ENCODE measurements at places on chromosomes 4 and X.

- DNase-seq: no peak
Measured at GRCh38 chrX:56029691-56030090, 202.5 kb upstream of the KLF8 start.

GRCh38 chr4:4575284-4576211 lies 33.7 kb upstream of the STX18 start:
- peak; percentile 73 for DNase-seq

DNA sequence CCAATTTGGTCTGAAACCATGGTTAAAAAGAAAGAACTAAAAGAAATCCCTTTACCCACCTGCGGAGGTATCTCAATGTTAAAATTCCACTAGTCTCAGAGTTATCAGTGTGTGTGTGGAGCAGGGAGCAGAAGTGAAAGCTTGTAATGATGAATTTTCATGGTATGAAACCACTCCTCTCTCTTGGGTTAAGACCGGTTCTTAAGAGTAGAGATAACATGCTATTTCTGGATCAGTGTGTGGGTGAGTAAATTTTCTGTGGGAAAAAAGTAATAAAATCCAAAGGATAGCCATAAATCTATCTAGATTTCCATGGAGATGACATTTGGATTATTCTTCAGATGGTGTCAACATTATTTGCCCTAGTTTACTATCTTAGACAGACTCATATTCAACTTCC lies 3.2 kb downstream of the FGF13 start:
- no peak for DNase-seq

GRCh38 chr4:148116264-148116663 lies 325.9 kb downstream of the NR3C2 start:
- no peak for DNase-seq

- DNase-seq: no peak
Measured at GRCh38 chrX:10474913-10475568, 145.3 kb downstream of the MID1 start.

GRCh38 chrX:68396953-68397352 lies 36.3 kb downstream of the OPHN1 start:
- DNase-seq: no peak

DNA sequence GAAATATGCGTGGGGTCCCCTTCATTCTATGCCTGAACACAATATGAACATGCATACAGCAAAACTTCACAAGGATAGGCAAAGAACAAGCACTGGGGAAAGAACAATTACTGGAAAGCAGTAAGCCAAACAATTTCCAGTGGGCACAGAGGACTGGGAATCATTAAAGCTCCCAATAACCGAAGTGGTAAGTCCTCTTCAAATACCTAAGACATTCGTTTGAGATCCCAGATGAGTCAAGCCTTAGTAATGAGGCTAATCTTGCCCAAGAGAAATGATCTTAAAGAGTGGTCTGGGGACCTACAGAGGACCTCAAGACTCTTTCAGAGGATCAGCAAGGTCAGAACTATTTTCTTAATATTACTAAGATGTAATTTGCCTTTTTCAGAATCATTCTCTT lies 28.6 kb downstream of the ANAPC10 start:
- DNase-seq: no peak

DNA sequence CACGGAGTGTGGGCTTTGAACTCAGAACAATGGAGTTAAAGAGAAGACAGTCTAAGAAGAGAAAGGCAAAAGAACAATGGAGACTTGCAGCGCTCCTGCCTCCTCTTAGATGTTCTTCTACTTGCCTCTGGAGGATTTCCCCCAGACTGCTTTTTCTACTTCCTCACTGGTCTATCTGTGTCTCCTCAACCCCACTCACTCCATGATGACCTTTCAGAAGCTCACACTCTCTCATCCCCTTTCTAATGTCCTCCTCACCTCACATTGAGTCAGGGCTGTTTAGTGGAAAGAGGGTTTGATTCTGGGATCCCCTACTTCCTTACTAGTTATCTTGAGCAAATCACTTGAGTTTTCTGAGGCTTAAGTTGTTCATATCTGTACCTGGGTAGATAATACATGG lies 12.2 kb upstream of the HERC6 start:
- DNase-seq: no peak

GRCh38 chr4:61556277-61556676 lies 356.2 kb downstream of the ADGRL3 start:
- DNase-seq: no peak

DNA sequence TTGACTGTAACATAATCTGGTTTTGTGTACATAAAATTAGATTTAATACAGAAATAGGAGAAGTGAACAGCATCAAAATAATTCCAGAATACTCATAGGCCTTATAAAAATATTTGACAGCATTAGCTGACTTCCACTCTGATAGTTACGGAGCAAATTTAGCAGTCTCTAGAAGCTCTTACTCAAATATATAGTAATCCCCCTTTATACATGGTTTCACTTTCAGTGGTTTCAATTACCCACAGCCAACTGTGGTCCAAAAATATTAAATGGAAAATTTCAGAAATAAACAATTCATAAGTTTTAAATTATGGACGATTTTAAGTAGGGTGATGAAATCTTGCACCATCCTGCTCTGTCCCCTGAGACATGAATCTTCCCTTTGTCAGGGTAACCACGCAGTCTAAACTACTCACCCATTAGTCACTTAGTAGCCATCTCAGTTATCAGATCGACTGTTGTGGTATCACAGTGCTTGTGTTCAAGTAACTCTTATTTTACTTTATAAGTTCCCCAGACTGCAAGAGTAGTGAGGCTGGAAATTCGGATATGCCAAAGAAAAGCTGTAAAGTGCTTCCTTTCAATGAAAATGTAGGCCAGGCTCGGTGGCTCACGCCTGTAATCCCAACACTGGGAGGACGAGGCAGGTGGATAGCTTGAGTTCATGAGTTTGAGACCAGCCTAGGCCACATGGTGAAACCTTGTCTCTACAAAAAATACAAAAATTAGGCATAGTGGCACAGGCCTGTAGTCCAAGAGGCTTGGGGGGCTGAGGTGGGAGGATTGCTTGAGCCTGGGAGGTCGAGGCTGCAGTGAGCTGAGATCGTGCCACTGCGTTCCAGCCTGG lies 17.2 kb upstream of the RTL9 start:
- peak; percentile 50 for DNase-seq

DNA sequence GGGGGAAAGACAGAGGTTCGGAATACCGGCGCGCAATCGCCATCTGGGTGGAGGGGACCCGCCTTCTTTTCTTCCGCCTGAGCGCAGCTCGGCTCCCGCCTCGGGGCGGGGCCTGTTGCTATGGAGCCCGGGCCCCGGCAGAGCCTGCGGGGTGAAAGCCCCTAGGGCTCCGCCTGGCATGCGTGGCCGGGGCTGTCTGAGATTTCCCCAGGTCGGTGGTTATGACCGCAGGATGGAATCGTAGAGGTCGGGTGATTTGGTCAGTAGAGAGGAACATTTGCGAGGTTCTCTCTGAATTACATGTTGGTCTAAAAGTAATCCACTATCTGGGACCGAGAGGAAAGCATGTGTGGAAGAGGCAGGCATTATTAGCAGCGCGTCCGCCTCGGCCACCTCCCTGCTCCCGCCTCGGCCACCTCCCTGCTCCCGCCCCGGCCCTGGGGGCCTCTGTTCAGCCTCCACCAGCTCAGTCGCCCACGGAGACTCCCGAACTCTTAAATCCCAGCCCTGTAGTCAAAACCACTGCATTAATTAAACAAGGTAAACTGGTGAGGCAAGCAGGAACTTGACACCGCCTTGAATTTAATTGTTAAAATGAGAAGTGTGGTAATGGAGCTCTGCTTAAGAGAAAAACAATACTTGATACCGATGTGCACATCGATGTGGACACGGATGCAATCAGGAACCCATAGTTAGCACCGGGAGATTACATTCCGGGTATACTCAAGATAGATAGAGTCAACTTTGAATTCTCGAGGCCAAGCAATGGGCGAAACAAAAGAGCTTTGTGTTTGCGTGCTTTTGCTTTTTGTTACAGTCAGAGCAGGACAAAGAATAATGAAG lies 45.2 kb downstream of the TRIM2 start:
- DNase-seq: peak; percentile 69

GRCh38 chr4:47122592-47123291 lies 91.4 kb downstream of the GABRB1 start:
- DNase-seq: peak; percentile 61

GRCh38 chr4:48446642-48447041 lies 36.5 kb upstream of the SLC10A4 start:
- no peak for DNase-seq

DNA sequence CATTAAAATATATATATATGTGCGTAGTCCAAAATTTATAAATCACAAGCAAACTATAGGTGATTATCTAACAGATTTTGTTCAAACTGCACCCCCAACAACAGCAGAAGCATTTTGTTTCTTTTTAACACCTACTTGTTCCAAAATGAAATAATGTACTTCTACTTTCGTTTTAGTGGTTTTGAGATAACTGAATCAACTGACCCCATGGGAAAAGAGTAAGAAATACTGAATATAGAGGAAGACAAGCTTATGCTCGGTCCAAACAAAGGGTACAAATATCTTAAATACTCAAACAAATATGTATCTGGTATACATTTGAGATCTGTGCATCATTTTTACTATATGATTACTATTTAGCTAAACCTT lies 22.4 kb downstream of the MAP7D3 start:
- DNase-seq: no peak

GRCh38 chr4:11626066-11626465 lies 197.4 kb upstream of the HS3ST1 start:
- no peak for DNase-seq

- peak; percentile 64 for DNase-seq
Measured at GRCh38 chrX:44306356-44306755, 37.1 kb downstream of the EFHC2 start.

GRCh38 chr4:80008351-80008750 lies 64.7 kb downstream of the ANTXR2 start:
- no peak for DNase-seq

GRCh38 chr4:69563424-69563823 lies 67.7 kb upstream of the UGT2B4 start:
- DNase-seq: no peak

DNA sequence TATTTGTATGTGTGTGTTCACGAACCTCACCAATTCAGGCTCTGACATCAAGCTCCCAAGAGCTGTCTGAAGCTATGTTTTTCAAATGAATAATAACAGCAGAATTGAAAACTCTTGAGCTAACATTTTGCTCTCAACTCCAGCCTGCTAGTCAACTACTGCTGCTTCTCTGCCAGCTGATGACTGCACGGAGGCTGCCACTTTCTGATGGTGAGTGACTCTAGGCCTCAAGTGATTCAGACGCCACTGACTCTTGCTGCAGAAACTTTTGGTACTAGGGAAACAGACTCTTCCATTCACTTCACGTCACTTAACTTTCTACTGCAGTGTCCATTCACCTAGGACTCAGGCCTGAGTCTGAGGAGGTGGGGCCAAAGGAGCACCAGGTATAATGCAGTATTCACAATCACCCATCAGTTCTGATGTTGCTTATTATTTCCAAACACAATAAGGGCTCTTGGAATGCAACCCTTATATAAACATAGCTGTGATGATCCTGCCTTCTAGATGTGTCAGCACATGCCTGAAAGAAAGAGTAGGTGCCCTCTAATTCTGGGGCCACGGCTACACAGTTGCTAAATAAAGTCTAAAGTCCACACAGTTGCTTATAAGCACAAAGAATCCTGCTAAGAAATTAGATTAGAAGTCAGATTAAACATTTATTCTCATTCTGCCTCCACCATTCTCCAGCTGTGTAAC lies 16.0 kb downstream of the PRDM8 start:
- DNase-seq: no peak

GRCh38 chrX:134782796-134783195 lies 124.5 kb upstream of the PLAC1 start:
- no peak for DNase-seq

DNA sequence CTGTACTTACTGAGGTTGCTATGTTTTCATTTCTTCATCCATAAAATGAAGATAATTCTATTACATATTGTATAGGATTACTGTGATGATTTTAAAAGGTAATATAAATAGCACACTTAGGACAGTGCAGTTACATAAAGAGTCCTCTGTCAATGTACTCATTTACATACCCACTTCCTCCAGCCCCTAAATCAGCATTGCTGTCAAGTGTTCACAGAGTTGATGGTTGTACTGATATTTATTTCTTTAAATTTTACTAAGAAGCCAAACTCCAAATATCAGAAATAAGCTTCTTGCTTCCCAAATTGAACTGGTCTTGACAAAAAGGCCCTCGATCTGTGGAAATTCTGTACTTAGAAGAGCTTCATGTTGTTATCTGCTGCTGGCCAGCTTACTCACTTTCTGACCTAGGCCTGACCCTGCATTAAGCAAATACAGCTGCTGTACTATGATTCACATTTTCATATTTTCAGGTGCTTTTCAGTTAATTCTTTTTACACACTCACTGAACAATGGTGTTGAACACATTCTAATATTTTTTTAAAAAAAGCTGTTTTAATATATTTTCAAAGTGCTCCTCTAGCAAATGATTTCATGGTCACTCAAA lies 259.6 kb downstream of the UNC5C start:
- DNase-seq: peak; percentile 29

GRCh38 chr4:149441338-149441737 lies 374.3 kb downstream of the IQCM start:
- no peak for DNase-seq

DNA sequence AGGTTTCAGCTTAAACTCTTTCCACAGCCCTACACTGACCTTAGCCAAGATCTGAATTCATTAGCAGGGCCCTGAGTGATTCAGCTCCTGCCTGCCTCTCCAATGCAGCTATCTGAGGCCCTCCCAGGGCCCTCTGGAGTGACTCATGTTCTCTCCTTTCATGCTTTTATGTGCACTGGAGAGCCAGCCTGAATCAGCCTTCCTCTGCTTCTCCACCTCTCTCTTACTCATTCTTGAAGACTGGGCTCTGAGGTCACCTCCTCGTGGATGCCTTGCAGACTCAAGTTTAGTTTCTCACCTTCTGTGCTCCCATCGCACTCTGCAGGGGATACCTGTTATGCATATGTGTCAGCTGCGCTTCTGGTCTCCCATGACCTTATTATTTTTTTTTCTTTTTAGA lies 3.1 kb upstream of the OCIAD2 start:
- peak; percentile 96 for DNase-seq

GRCh38 chr4:181745933-181746625 lies 497.1 kb upstream of the TENM3 start:
- no peak for DNase-seq

- no peak for DNase-seq
Measured at GRCh38 chr4:55684276-55684675, 48.2 kb upstream of the NMU start.

- no peak for DNase-seq
Measured at GRCh38 chr4:144644368-144645101, 1.4 kb upstream of the HHIP start.

GRCh38 chr4:73450398-73451004 lies 14.5 kb downstream of the AFP start:
- DNase-seq: peak; percentile 85

Measured in Daoy (cell line).